ENCODE measurements at places on chromosomes 6 and 20. TPM values are rescaled to one million over a fixed set of nuclear protein-coding genes. Genes with fewer than 3 reads are reported as not detected.

DNA sequence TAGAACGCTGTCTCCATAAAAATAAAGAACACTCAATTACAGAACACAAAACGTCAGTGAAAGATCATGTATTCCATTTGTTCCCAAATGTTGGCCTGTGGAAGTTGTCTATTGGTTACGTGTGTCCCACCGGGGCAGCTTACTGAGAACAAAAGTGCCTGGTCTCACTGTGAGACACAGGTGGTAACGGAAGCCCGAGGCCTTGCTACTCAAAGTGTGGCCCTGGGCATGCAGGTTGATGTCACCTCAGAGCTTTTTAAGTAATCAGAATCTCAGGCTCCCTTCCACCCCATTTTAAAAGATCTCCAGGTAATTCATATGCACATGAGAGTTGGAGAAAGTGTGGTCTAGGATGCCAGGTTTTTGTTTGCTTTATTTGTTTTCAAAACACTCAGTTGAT lies 422.5 kb upstream of the OPRM1 start:
- no peaks in the 10 kb centered on the region for H3K4me1 ChIP-seq
- no peak overlapping the region for H3K27ac ChIP-seq
- DNase-seq = no peak
- no peaks in the 10 kb centered on the region for H3K36me3 ChIP-seq
- no peaks in the 10 kb centered on the region for H3K27me3 ChIP-seq

GRCh38 chr20:1946762-1947534 lies 46.9 kb downstream of the PDYN start:
- H3K27ac ChIP-seq = no peak overlapping the region
- no peak for DNase-seq
- H3K4me3 ChIP-seq = no peak overlapping the region
- H3K27me3 ChIP-seq = peaks cover 27% of the 10 kb centered on the region

- H3K4me3 ChIP-seq = no peak overlapping the region
- no peak for DNase-seq
- no peaks in the 10 kb centered on the region for H3K4me1 ChIP-seq
- H3K27ac ChIP-seq = no peak overlapping the region
- H3K27me3 ChIP-seq = no peaks in the 10 kb centered on the region
Measured at GRCh38 chr6:130557481-130558112, 191.8 kb downstream of the TMEM200A start.

HLA-DPA1 gene
- polyA plus RNA-seq = 0.45 TPM

All from K562 (cell line).